ENCODE measurements at places on chromosomes 7 and 10.

DNA sequence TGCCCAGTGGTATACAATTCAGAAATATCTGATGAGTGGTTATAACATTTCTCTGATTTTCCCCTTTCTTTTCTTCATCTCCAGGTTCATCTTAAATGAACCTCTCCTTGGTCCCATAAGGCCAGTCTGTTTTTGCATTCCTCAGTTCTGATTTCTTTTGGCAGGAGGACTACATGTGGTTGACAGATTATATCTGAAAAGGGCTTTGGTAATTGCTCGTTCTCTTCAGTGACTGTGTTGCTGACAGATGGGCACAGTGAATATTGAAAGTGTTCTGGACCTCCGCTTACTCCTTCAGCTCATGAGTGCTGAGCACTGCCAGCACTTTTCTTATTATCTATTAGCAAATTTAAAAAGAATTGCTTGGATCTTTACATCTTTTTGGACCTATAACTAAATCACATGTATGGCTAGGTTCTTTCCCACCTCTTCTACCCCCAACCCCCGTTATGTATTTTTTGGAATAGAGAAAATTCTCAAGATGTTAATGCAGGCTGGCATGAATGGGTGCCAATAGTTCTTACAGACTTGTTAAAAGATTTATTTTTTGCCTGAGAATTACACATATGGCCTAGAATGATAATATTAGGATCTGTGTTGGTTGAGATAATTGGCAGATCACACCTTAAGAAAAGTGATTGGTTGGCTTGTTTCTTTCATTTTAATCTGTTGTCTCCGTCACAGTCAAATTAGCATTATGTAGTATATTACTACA lies 323.0 kb downstream of the EXOC4 start:
- DNase-seq = no peak

DNA sequence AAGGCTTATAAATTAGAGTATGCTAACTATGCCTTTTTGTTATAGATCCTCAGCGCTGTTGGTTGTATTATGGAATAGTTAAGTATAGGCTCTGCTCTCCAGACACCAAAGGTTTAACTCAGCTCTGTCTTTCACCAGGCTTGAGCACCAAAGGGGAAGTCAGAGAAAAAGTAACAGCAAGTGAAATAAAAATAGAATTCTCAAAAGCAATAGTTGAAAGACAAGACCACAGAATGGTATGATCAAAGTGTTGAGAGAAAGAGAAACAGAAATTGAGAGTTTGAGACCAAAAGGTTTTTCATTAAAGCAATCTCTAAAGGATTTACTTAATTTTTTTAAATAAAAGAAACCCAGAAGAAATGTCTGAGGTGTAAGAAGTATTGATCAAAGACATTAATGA lies 529.8 kb upstream of the C7orf33 start:
- no peak for DNase-seq

GRCh38 chr7:151024435-151025056 lies at the start of gene ATG9B:
Gene ATG9B (minus strand): TSS chr7:151024494. CDS start chr7:151024423, 71 bp downstream.
- DNase-seq = no peak

- DNase-seq = no peak
Measured at GRCh38 chr10:69384320-69384719, 32.4 kb downstream of the TACR2 start.

DNA sequence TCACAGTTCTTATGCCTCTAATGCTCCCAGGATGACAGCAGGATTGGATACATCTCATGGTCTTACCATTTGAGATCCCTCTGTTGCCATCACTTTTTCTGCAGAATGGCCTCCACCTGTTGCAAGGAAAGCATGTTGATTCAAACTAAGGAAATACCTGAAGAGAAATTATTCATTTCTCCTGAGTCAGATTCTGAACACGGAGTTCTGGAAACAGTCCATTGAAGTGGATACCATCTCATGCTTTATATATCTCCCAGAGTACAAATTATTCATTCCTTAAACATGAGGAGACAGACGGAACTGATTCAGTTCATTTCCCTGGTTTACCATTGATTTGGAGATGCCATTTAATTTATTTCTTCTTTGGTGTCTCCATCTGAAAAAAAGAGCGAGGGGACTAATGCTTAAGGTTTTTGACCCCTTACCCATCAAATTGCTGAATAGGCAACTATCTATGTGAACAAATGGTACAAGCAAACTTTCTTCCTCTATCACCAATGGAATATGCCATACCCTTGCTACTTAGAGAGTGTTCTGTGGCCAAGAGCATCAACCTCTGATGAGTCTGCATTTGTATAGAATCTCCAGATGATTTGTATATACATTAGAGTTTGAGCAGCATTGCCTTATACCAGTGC lies 305.0 kb upstream of the LRGUK start:
- no peak for DNase-seq

DNA sequence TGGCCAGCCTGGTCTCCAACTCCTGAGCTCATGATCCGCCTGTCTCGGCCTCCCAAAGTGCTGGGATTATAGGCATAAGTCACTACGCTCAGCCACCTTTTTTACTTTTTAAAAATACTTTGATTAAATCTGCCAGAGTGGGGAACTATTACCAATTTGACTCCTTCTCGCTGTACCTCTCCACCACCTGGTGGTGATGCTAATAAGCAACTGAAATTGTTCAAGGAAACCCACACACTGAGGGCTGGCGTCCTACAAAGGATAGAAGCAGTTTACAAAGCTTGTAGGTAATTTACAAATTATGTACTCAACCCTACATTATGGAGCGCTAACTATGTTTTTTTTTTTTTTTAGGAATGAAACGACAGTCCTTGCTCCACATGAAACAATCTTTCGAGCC lies 111.1 kb downstream of the CPED1 start:
- DNase-seq = no peak

DNA sequence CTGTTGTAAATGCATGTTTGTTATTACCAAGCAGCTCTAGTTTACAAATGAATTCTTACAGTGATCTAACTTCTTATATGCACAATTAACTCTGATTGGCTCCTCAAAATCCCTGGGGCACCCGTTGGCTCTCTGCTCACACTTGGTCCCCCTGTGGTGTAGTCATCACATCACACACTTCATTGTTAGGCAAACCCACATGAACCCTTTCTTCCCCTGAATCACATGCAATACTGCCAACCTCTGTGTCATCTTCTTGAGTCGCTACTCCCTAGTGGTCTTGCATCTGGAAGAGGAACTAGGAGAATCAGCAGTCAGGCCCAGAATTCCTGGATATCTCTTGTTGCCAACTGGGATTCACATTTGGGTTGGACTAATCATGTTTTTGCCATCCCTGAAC lies 73.1 kb downstream of the CD36 start:
- DNase-seq = no peak

DNA sequence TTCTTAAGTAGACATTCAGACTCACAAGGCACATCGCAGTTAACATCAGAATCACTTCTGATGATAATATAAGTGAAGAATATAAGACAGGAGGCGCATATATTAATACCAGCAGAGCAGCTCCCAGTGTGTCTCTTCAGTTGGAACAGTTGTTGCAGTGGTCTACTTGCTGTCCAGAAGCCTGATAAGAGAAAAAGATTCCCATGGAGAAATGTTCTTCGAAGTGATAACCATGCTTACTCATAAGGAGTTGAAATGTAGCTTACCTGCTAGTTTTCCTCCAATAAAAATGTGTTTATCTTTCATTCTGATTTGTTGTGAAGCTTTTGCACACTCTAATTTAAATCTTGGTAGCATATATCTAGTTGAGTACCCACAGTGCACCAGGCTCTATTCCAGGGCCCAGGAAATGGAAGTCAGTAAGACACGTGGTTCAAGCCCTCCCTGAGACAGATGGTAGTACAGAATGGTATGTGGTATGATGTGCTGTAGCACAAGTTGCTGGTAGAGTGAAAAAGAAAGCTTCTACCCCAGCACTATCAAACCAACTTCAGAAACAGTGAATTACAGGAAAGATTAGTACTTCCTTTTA lies 124.0 kb downstream of the MAPK8 start:
- DNase-seq = no peak

DNA sequence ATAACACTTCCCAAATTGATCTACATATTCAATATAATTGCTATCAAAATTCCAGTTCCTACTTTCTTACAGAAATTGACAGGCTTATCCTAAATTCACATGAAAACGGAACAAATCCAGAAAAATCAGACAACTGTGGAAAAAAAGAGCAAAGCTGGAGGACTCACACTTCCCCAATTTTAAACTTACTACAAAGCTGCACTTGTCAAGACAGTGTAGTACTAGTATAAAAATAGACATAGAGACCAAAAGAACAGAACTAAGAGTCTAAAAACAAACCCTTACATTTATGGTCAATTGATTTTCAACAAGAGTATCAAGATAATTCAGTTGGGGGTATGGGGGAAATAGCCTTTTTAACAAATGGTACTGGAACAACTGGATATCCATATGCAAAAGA lies 27.5 kb downstream of the LMBR1 start:
- DNase-seq = no peak

- DNase-seq = no peak
Measured at GRCh38 chr10:102003541-102003940, 52.4 kb downstream of the ARMH3 start.

GRCh38 chr7:46784732-46785131 lies 797.2 kb downstream of the TNS3 start:
- no peak for DNase-seq

DNA sequence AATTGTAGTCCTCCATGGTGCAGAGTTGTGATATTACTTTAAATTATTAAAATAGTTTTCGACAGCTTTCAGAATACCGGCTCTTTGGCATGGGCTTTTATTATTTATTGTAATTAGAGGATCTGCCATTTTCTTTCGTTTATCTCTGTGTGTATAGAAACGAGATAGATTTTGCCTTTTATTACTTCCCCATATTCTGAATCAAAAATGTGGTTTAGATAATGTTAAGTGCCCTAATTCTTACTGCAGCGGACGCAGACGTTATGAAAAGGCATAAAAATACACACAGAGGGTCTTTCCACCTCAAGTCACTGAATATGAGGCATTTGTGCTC lies 1.9 kb upstream of the ARID5B start:
- no peak for DNase-seq

- no peak for DNase-seq
Measured at GRCh38 chr7:17432793-17433192, 134.3 kb downstream of the AHR start.

DNA sequence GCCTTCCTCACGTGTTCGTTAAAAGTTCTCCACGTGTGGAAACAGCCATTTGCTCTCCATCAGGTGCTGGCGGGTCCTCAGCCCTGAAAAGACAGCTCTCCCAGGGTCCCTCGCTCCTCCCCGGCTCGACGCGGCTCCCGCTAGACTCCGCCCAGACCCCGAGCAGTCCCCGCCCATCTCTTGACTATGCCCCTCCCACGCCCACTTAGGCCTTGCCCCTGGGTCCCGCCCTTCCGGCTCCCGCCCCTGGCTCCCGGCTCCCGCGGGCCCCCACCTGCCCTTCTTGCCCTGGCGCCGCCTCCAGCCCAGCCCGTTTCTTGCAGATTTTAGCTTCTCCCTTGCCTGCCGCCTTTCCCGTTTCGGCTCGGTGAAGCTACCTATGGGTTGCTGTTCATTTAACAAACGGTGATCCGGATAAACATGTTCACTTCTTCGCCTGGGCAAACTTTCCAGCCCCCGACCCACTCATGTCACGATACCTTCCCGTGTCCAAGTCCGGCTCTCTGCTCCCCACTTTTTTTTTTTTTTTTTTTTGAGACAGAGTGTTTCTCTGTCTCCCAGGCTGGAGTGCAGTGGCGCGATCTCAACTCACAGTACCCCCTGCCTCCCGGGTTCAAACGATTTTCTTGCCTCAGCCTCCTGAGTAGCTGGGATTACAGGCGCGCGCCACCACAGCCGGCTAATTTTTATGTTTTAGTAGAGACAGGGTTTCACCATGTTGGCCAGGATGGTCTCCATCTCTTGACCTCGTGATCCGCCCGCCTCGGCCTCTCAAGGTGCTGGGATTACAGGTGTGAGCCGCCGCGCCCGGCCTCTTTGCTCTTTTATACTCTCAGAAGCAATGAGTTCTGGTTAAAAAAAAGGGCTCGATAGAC lies 830 bp upstream of the ZNF438 start:
- peak; percentile 88 for DNase-seq

DNA sequence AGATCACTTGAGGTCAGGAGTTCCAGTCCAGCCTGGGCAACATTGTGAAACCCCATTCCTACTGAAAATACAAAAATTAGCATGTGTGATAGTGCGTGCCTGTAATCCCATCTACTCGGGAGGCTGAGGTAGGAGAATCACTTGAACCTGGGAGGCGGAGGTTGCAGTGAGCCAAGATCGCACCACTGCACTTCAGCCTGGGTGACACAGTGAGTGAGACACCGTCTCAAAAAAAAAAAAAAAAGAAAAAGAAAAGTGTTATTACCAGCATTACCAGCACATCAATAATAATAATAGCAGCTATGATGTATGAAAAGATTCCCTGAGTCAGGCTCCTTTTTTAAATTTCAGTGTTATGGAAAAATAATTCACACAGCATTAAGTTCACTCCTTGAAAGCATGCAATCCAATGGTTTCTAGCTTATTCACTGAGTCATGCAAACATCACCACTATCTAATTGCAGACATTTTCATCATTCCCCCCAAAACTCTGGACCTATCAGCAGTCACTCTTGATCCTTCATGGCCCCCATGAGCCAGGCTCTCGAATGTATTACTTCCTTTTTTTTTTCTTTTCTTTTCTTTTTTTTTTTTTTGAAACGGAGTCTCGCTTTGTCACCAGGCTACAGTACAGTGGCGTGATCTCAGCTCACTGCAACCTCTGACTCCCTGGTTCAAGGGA lies 228.4 kb downstream of the FANK1 start:
- no peak for DNase-seq

- DNase-seq = no peak
Measured at GRCh38 chr7:149573519-149573918, 75.9 kb upstream of the ZNF746 start.

DNA sequence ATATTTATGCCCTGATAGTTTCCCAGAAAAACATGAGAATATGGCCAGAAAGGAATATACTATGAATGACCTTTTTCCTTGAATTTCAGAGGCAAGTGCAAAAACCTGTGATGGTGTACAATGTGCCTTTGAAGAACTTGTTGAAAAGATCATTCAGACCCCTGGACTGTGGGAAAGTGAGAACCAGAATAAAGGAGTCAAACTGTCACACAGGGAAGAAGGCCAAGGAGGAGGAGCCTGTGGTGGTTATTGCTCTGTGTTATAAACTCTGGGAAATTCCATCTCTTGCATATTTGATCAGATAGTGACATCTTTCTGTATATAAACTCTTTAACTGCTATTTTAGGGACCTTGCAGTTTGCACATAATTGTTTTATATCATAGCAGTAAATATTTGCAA lies 33.7 kb downstream of the RAB18 start:
- no peak for DNase-seq

GRCh38 chr7:37920305-37920848 lies at the start of gene EPDR1:
Gene EPDR1 (plus strand): TSS chr7:37920640. CDS start chr7:37920940, 300 bp downstream.
- no peak for DNase-seq

- no peak for DNase-seq
Measured at GRCh38 chr7:12092499-12093130, 118.5 kb upstream of the TMEM106B start.

DNA sequence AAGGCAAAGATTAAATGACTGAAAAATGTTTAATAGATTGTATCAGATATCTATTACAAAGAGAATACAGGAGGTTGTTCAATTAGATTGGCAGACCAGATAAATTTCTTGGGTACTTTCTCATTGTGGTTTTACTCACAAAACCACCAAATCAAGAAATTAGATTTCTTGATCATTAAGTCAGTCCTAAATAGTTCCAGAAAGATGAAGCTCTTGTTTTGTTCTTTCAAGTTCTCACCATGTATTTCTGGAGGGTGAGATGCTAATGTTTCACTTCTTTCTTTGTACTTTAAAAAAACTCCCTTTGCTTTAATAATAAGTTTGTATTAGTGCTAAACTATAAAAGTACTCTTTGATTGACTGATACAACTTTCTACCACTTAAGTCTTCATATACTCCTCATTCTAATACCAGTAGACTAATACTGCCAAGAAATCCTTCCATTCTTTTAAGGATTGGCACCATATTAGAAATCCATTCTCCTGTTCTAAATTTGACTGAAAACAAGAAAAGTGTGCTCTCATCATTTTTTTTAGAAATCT lies 69.4 kb downstream of the RNF133 start:
- DNase-seq = no peak

Measured in activated T-helper 1 cell treated with anti-CD3 and anti-CD28 coated beads, Interleukin-2, amount 50 U/mL, for 16 hours (primary cell).